ENCODE measurements at places on chromosomes 7 and 10.

DNA sequence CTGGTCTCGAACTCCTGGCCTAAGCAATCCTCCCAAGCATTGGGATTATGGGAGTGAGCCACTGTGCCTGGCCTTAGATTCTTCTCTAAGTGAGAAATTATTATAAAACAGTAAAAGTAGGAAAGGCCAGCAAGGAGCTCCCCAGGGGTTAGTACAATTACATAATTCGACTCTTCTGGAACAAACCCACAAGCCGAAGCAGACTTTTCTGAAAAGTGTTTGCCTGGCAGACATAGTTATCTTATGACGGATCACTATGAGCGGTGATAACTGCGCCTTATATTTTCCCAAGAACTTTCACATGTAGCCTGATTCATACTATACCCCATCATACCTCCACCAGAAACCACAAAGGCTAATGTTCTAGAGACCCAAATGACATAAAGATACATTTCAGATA lies 30.2 kb upstream of the SH3PXD2A start:
- DNase-seq: no peak

GRCh38 chr10:20888620-20889330 lies 8.3 kb downstream of the NEBL start:
- DNase-seq: no peak

DNA sequence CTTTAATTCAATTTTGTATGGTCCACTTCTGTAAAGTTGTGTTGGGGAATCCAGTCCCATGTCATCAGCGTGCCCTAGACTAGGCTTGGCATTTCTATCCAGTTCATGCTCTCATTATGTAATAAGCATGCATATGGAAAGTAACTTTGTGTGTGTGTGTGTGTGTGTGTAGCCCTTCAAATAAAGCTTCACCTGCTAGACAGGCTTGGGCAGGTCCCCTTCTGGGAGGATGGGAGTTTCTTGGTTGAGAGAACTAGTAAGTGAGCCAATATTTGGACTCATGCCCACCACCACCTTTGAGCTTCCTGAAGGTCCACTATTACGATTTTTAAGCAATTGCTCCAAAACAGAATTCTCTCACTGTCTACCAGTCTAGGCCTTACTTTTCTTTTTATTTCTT lies 6.9 kb downstream of the BZW2 start:
- no peak for DNase-seq

DNA sequence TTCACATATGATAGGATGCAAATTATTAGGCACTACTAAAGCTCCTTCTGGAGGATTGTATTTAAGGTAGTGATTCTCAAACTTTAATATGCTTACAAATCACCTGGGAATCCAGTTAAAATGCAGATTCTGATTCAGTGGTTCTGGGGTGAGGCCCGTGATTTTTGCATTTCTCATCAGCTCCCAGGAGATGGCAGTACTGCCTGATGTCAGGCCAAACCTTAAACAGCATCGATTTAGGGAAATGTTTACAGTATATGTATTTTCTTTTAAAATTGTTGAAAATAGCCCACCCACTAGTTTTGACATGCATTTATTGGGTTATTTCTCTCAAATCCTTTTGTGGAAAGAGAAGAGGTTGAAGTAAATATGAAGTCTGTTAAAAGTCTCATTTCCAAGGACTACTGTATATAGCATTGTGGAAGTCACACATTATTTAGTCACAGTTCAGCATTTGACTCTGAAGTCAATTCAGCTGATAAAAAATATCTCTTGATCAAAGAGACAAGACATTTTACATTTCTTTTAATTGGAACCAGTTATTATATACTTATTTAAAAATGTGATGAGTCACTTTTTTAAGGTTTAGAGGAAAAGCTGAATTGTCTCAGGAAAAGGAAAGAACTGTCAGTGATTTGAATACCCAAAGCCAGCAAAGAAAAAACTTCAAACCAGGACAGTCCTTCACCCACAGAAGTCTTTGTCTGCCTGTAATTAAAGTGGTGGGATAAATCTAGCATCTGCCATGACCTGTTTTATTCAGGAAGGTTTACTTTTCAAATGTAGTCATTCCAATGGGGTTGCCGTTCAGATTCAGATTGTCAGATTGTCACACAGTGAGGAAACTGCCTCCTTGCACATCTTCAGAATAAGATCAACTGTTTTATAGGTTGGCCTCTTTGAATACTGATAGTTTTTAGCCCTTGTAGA lies 21.1 kb upstream of the HBP1 start:
- DNase-seq: peak; percentile 30

GRCh38 chr7:134174795-134175261 lies 47.7 kb downstream of the LRGUK start:
- no peak for DNase-seq

- DNase-seq: no peak
These were observed 11.9 kb downstream of the PYROXD2 start for GRCh38 chr10:98402931-98403718.

DNA sequence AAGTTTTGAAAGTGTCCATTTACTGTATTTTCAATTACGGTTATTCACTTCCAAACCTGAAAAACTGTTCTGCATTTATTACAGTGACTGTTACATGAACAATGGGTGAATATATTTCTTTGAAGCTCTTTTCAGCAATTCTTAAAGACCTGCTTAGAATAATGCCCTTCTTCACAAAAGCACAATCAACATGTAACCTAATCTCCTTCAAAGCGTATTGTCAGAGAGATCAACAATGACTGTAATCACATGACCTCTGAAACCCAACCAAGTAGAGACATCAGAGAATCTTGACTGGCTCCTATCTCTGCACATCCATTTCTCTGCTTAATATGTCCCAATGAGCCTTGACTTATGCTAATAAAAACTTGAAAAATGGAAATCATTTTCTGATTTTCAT lies 126.7 kb downstream of the NRCAM start:
- no peak for DNase-seq

DNA sequence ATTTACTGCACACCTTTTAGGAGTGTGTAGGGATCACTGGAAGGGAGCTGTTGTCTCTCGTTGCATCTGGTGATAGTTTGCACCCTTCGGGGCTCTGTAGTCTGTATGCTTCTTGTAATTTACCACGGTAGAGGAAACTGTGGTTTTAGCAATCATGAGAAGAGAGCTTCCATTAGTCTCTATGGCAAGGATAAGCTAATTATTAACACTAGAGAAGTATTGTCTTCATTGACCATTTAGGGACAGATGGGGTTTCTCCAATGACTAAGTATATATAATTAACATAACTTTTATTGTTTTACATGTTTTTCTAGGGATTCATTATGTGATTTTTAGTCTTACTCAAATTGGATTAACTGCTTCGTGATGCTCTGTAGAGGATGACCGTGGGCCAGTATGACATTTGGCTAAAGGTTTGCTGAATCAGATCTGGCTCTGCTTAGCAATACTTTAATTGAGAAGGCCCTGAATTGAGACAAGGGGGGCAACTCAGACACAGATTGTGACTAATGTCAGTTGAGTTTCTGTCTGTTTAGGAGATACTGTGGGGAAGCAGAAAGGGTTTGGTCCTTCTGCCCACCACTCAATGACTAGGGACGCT lies 8.7 kb downstream of the SLC18A2 start:
- no peak for DNase-seq

DNA sequence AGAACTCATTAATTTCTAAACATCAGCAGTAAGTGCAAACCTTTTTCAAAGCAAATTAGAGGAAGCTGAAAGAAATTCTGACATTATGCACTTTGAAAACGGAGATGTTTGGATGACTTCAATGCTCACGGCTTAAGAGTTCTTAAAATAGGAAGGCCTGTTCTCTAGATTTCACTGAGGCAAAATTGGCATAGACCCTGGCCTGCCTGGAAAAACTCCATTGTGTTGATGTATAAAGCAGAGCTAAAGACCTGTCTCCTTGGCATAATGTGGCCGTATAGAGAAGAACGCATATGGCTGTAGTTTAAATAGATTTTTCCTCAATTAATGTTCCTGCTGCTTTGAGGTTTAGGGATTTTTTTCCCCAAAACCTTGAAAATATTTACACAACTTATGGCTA lies 24.5 kb upstream of the AGMO start:
- peak; percentile 82 for DNase-seq

GRCh38 chr7:85310301-85310700 lies 123.4 kb upstream of the SEMA3D start:
- no peak for DNase-seq

GRCh38 chr7:102967798-102968197 lies 55.0 kb downstream of the LRRC17 start:
- DNase-seq: no peak

All from femur (tissue), 1 donor.